ENCODE measurements at places on chromosomes 5 and 9.

DNA sequence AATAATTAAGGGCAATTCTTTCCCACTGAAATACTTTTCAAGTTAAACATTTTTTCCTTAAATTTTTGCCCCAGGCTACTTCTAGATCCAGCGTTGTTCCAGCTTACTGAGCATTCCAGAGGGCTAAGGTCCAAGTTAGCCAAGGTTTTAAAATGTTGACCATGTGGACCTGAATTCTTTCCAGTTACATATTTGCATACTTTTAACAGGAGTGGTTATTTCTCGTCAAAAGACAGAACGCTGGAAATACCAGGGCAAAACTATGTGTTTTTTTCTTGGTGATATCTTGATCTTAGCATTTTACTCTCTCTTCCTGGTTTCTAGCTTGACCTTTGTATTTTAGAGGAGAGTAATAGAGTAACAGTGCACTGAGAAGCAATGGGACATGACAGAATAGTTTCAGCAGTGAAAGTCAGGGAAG lies 32.8 kb downstream of the TMC1 start:
- DNase-seq = no peak

DNA sequence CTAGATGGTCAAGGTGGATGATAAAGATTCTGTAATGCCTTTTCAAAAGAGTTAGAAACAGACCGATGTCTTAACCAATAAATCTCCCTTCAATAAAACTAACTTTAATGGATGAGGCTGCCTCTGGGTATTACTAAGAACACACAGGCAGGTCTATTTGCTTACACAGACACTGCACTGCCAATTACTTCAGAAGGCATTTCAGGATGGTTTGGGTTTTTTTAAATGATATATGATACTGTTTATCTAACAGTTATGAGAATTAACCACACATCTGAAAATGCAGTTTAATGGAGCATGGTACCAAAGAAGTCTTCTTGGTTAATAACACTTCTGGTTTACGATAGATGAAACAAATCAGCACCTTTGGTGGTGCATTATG lies 367.9 kb upstream of the GRAMD2B start:
- DNase-seq = no peak

- peak; percentile 9 for DNase-seq
These were observed 305.1 kb downstream of the PSAT1 start for GRCh38 chr9:78601957-78602565.

- no peak for DNase-seq
These were observed 1.9 kb downstream of the OCLN start for GRCh38 chr5:69494452-69494851.

DNA sequence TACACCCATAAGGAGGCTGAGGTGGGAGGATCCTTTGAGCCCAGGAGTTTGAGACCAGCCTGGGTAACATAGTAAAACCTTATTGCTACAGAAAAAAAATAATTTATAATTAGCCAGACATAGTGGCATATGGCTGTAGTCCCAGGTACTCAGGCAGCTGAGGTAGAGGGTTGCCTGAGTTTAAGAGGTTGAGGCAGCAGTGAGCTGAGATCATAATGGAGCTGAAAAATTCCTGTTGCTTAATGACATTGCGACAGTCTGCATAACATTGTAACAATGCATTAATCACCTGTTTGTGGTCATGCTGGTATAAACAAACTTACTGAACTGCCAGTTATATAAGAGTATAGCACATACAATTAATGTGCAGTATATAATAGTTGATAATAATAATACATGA lies 214.2 kb downstream of the TRIM32 start:
- DNase-seq = no peak

All from T-helper 2 cell (primary cell).